ENCODE measurements at places on chromosomes 3 and 15.

DNA sequence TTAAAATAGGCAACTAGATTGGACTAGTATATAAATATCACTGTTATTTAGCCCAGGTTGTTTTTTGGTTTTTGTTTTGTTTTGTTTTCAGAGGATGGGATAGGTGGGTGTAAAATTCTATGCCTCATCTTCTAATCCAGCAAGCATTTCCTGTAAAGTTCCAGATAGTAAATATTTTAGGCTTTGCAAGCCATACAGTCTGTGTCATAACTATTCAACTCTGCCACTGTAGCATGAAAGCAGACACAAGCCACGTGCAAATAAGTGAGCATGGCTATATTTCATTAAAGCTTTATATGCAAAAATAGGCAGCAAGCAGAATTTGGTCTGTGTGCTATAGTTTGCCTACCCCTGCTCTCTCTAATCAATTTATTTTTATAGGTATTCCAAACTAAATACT lies 657.3 kb upstream of the TGFBR2 start:
- no peak for DNase-seq

DNA sequence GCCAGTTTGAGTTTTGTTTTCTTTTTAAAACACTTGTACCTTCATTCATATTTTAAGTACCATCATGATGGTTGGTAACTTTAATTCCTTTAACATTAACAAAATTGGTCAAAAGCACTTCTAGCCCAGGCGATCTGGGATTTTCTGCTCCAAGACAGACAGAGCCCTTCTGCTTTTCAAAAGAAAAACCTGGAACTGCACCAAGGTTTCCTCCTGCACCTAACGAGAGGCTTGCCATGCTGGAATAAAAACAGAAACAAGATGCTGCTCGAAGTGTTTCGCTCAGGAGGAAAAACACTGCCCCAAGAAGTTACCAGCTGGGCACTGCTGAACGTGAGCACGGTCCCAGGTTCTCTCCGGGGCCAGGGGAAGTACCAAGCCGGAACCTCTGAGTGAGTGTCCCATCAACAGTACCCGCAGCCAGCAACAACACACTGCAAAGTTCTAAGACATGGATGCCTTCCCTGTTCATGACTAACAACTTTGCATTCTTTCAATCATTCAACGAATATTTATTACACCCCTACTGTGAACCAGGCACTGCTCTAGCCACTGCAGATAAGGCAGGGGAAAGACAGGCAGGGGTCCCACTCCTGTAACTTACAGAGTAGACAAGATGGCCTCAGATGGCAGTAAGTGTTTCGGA lies 98.8 kb downstream of the XXYLT1 start:
- no peak for DNase-seq

- DNase-seq = no peak
These were observed 399.1 kb upstream of the TBL1XR1 start for GRCh38 chr3:177596248-177596815.

DNA sequence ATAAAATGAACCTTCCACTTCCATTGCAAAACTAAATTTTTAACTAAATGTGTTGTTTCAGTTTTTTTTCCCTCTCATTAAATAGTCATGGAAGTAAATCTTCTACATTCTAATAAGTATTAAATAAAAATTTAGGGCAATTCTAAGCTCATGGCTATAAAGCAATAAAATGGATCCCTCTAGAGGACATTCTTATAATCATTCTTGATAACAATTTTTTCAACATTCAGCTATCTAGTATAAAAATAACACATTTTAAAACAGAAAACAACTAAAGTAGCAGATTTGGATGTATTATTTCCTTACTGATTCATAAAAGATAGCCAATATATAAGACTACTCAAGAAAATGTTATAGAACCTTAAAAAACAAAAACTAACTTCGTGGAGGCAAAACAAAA lies 393.1 kb downstream of the PLOD2 start:
- peak; percentile 9 for DNase-seq

- DNase-seq = no peak
These were observed 52.5 kb downstream of the LRRN1 start for GRCh38 chr3:3851621-3852323.

GRCh38 chr3:196227121-196227561 lies 10.8 kb downstream of the SLC51A start:
- no peak for DNase-seq

DNA sequence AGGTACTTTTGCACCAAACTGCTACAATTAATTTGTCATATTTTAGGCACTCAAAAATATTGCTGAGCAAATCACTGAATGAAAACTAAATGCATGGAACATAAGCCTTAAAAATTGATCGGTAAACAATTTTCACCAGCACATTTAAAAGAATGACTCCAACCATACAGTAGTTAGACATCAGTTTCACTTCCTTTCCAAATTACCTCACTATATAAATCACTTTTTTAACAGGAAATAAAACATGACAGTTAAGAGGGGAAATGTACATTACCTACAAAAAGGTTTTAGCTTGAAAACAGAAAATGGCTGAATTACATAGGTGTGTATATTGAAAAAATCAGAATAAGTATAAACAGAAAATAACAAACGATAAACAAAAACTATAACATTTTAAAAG lies 108.4 kb downstream of the SERPINI1 start:
- DNase-seq = no peak

GRCh38 chr3:193947596-193947995 lies 188.4 kb upstream of the HES1 start:
- DNase-seq = no peak

DNA sequence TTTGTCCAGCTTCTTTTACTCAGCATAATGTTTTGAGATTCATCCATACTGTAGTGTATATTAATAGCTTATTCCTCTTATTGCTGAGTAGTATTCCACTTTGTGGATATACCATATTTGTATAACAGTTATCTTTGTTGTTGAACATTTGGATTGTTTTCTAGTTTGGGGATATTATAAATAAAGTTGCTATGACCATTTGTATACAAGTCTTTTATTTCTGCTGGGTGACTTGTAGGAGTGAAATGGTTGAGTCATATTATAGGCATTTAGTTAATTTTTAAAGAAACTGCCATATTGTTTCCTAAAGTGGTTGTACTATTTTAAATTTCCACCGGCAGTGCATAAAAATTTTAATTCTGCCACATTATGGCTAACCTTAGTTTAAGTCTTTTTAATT lies 53.4 kb downstream of the RPL39L start:
- no peak for DNase-seq

- DNase-seq = no peak
These were observed 87.8 kb downstream of the C3orf70 start for GRCh38 chr3:185065059-185065458.

DNA sequence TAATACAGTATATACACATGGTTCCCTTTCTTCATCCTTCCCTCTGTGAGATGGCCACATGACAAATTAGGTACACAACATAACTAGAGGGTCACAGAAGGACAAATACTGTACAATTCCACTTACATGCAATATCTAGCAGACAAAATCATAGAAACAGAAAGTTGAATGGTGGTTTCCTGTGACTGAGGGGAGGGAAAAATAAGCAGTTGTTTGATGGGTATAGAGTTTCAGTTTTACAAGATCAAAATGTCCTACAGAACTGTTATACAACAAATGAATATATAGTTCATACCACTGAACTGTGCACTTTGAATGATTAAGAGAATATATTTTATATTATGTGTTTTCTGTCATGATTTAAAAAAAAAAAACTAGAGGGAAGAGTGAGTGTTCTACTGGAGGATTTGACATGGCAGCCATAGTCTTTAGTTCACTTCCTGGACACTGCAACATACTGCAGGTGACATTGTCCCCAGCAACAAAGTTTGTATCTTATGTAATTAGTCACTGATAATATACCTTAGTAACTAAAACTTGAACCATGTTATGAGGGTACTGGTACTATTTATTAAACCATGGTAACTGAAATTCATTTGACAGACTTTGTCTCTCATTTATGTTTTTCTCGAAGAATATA lies 37.2 kb downstream of the CCDC54 start:
- DNase-seq = peak; percentile 68

DNA sequence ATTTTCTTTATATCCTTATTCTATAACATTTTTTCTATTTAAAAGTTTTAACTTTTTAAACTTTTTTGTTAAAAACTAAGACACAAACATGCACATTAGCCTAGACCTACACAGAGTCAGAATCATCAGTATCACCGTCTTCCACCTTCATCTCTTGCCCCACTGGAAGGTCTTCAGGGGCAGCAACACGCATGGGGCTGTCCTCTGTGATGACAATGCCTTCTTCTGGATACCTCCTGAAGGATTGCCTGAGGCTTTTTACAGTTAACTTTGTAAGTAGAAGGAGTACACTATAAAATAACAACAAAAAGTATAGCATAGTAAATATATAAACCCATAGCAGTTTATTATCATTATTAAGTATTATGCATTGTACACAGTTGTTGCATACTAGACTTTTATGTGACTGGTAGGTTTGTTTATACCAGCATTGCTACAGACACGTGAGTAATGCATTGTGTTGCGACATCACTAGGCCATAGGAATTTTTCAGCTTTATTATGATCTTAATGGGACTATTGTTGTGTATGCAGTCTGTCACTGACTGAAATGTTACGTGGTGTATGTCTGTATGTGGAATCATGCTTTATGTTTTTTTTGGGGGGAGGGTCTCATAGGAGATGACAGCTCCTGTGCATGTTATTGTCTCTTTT lies 18.2 kb downstream of the ATP1B3 start:
- no peak for DNase-seq

GRCh38 chr3:157390713-157391515 lies 45.7 kb upstream of the PTX3 start:
- DNase-seq = no peak

- no peak for DNase-seq
These were observed 201.1 kb downstream of the AKAP13 start for GRCh38 chr15:85581495-85581894.

- DNase-seq = no peak
These were observed 53.4 kb downstream of the LARS2 start for GRCh38 chr3:45441584-45442310.

DNA sequence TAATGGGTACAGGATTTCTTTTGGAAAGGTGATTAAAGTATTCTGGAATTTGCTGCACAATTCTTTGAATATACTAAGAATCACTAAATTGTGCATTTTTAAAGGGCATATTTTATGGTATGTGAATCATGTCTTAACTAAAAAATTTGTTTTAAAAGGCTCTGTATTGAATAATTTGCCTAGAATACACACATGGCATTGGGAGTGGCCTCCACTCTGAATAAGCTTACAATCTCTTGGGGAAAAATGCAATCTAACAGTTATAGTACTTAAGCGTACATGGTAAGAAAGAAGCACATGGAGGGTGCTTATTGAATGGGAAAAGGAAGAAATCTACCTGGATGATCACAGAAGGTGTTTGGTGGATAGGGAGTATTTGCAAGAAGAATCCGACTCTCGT lies 385.1 kb downstream of the LPP start:
- no peak for DNase-seq
